ENCODE measurements at places on chromosomes 11 and 22.

GRCh38 chr11:2290351-2290841 is 11.3 kb downstream of the C11orf21 start:
- peak; percentile 74 for DNase-seq

DNA sequence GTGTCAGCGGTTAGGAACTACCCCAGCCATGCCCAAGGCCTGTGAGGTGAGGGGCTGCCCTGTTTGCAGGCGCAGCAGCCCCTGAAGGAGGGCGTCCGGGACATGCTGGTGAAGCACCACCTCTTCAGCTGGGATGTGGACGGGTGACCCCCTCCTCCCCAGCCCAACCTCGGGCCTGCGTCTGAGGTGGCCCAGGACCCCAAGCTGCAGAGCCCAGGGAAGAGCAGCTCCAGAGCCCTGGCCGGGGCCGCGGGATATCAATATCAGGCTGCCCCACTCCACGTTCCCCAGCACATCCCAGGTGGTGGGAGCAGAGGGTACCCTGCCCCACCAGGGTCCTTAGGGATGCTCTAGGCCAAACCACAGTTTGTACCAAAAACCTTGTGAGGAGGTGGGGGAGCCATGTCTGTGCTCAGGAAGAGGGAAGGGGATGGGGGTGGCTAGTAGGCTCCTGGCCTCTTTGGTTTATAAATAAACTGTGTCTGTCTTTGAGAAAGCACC is 39.3 kb downstream of the SGSM3 start:
- no peak for DNase-seq

DNA sequence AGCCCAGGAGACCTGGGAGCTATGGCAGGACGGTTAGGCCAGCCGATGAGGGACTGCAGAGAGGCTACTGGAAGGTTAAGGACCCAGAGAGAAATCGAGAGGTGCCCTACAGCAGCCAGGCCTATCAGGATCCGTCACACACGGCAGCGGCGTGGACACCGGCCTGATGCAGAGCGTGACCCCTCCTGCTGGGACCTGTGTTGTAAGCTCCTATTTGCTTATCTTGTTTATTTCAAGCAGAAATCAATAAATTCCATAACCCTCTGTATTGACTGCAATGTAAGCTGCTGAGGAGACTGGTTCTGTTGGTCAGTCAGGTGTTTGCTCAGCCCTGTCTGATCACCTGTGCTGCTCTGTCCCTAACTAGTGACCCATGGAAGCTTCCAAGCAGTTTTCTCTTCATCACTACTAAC is 39.9 kb downstream of the PPP2R1B start:
- no peak for DNase-seq

DNA sequence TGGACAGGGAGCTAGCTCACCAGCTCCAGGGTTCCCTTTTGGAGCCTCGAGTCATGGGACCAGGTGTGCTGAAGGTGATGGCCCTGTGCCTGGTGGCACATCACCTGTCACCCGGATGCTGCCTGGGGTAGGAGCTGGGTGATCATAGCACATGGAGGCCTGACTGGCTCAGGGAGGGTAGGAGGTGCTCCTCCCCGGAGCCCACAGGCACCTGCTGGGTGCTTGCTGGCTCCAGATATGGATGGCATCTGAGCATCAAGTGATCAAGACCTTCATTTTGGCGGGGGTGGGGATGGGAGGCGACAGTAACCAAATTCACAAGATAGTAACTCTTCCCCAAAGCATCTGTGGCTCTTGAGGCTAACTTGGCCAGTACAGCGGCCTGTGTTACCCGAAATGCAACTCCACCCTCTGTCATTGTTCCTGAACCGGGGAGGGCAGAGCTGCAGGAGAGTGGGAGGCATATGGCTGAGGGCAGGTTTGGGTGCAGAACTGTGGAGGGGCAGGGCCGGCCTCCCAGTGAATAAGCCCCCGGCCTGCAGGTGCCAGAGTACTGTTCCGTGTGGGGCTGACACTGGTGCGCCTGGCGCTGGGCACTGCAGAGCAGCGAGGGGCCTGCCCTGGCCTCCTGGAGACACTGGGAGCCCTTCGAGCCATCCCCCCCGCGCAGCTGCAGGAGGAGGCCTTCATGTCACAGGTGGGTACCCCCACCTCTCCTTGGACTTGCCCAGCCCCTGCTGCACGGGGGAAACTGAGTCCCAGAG is 4.7 kb downstream of the TBC1D10C start:
- DNase-seq = peak; percentile 79

GRCh38 chr11:41775296-41775695 is 315.8 kb upstream of the LRRC4C start:
- DNase-seq = no peak

GRCh38 chr11:105856954-105857353 is 165.1 kb downstream of the MSANTD4 start:
- DNase-seq = no peak

GRCh38 chr11:102749101-102749722 is 24.5 kb upstream of the MMP8 start:
- no peak for DNase-seq

- DNase-seq = no peak
Measured at GRCh38 chr11:72528121-72528520, 93.8 kb upstream of the CLPB start.

DNA sequence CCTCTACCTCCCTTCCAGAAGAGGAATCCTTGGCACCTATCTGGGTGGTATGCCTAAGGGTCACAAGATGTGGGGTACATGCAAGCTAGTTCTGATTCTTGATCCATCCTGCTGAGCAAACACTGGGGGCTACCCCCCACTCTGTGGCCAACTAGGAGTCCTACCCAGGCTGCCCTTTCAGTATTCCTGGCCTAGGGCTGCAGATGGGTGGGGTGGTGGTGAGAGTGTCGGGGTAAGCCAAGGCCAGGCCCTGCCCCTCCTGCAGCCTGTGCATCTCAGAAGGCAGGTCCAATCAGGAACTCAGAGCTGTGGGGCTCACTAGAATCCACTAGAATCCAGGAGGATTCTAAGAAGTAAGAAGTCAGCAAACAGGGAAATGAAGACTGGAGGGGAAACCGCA is 10.9 kb downstream of the SSH3 start:
- DNase-seq = no peak

DNA sequence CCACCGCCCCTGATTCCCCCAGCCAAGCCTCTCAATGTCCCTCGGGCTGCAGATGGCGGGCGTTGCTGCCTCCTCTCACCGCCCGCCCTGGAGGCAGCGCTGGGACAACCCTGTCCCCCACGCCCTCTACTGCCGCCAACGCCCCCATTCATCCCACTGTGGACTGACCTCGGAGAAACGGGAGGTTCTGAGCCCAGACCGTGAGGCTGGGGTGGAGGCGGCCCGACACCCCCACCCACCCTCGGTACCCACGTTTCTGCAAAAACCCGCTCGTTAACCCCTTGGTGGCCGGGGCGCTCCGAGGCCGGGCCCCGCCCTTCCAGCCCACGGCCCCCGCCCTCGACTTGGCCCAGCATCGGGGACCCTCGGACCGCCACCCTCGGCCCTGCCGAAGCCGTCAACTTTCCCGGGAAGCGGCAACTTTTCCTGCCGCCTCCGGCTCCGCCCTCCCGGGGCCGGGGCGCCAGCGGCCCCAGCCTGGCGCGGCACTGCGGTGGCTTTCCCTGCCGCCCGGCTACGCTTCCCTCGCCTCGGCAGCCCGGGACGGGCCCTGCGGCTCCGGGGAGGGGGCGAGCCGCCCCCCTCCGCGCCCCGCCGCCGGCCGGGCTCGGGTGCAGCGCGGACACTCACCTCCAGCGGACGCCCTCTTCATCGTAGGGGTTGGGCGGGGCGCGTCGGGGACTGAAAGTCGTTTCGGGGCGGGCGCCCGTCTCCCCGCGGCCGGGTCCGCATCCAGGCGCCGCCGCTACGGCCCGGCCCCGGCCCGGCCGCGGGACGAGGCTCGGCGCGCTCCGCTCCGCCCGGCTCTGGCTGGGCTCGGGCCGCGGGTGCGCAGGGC is 458 bp downstream of the RTN4R start:
- no peak for DNase-seq

- DNase-seq = no peak
Measured at GRCh38 chr22:36243986-36244385, 4.7 kb upstream of the APOL2 start.

- DNase-seq = peak; percentile 87
Measured at GRCh38 chr22:25057013-25057881, 104.7 kb downstream of the KIAA1671 start.
